ENCODE measurements at places on chromosomes 2 and 18.

- no peak for DNase-seq
Measured at GRCh38 chr2:176157499-176158185, 535 bp downstream of the HOXD3 start.

- no peak for DNase-seq
Measured at GRCh38 chr2:184053326-184053725, 545.0 kb upstream of the ZNF804A start.

- DNase-seq, result no peak
Measured at GRCh38 chr2:164084066-164084465, 348.3 kb upstream of the FIGN start.

GRCh38 chr2:147025646-147026585 is 818.9 kb upstream of the ACVR2A start:
- no peak for DNase-seq

GRCh38 chr2:57880446-57880845 is 166.2 kb upstream of the VRK2 start:
- DNase-seq, result no peak

- DNase-seq, result no peak
Measured at GRCh38 chr2:172361840-172362239, 65.5 kb upstream of the ITGA6 start.

DNA sequence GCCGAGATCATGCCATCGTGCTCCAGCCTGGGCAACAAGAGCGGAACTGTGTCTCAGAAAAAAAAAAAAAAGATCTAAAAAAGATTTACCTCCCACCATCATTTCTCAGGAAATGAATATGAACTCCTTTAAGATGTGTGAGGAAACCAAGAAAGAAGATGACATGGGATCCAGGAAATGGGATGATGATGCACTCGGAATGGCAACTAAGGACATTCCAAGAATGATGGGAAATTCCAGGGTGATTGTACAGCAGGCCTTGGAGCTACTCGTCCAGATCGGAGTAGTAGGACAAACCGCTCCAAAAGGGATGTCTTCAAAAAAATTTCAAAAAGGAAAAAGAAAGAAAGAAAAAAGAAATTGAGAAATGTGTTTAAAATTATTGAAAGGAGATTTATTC is 84.9 kb upstream of the PMAIP1 start:
- peak; percentile 95 for DNase-seq

GRCh38 chr2:202084265-202084664 is 11.2 kb downstream of the KIAA2012 start:
- DNase-seq, result no peak

GRCh38 chr18:40208958-40209357 is 1746.1 kb upstream of the PIK3C3 start:
- DNase-seq, result no peak

DNA sequence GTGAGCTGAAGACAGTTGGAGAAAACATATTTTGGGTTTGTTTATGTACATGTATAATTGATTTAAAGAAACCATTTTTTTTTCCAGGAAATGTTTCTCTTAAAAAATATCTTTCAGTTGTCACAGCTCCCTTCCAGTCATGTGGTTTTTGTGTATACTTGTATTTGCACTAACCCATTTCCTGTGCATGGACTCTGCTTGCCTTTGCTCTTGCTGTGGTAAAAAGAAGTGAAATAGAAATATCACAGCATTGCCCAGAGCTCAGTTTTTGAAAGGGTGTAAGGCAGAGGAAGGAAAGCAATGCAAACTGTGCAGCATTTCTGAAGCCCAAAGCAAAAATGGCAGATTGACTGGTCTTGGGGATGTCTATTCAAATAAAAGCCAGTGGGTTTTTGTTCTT is 10.4 kb upstream of the DOCK10 start:
- DNase-seq, result no peak

DNA sequence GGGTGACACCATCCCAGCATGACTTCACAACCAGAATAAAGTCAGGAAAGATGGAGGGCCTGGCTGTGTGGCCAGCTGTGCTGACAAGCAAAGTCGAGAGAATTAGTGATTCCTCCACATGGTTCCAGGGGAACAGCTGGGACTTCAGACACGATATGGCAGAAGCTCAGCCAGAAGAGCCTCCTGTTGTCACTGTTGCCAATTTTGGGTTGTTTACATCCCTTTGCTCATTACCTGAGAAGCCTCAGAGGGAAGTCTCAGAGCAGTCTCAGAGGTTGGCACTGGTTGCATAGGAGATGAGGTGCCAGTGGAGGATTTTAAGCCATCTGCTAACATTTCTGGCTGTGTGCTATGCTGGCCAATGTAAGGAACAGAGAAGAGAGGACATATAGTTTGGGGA is 16.0 kb downstream of the LINC00305 start:
- no peak for DNase-seq

DNA sequence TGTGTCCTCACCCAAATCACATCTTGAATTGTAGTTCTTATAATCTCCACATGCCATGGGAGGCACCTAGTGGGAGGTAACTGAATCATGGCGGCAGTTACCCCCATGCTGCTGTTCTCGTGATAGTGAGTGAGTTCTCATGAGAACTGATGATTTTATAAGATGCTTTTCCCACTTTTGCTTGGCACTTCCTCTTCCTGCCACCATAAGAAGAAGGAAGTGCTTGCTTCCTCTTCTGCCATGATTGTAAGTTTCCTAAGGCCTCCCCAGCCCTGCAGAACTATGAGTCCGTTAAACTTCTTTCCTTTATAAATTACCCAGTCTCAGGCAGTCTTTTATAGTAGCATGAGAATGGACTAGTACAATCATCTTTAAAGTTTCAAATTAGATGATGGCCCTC is 902.4 kb upstream of the PIK3C3 start:
- no peak for DNase-seq

GRCh38 chr2:174925046-174925784 is 80.0 kb downstream of the CHN1 start:
- DNase-seq, result no peak

GRCh38 chr2:42843611-42844010 is 51.2 kb upstream of the HAAO start:
- no peak for DNase-seq

GRCh38 chr18:13221869-13222855 is 3.6 kb downstream of the LDLRAD4 start:
- no peak for DNase-seq

- DNase-seq, result no peak
Measured at GRCh38 chr2:216596236-216596979, 36.8 kb upstream of the IGFBP2 start.

DNA sequence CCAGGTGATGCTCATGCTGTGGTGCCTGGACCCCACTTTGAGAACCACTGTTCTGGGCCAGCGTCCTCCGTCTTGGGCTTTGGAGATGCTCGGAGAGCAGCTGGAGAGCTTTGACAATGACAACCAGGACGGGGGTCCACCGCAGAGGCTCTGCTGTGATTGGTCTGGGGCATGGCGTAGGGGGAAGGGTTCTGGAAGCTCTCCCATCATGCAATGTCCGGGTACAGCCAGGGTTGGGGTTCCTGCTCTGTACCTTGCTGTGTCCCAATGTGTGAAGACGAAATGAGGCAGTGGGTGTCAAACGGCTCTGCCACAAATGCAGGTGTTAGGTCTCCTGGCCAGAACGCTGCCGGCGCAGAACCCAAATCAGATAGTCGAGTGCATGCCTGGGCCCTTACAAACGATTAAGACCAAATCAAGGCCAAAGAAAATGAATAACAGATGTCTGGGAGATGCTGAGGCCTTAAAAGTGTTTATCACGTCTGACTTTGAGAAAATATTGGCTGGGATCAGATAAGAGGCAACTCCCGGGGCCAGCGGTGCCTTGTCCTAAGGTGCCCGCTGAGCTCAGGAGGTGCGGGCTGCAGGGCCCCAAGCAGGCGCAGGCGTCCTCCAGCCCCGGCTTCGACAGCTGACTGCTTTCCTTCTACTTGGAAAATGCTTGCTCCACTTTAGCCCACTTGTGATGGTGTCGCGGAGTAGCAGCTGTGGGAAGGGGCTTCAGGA is 117.2 kb downstream of the VAPA start:
- DNase-seq, result no peak

DNA sequence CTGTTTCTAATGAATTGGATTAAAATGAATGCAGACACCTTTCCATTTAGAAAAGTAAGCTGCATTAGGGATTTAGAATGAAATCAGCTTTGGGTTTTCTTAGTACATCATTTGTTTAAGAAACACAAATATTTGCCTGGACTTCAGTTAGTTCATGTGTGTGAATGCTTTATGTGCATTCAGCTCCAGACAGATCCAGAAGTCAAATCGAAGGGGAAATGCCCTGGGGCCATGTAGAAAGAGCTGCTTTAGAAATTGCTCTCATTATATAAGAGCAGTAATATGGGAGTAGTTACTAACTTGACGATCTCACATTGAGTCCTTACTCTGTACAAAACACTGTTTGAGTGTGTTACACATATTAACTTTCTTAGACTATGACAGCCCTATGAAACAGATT is 88.0 kb upstream of the TTC39C start:
- no peak for DNase-seq

DNA sequence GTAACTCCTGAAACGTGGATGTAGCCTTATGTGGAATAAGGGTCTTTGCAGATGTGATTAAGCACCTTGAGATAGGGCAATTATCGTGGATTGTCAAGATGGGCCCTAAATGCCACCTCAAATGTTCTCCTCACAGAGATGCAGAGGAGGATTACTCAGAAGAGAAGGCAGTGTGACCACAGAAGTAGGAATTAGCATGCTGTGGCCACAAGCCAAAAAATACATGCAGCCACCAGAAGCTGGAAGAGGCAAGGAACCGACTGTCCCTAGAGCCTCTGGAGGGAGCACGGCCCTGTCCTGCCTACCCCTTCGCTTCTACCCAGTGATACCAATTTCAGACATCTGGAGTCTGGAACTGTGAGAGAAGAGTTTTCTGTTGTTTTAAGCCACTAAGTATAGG is 47.3 kb upstream of the MGAT5 start:
- peak; percentile 35 for DNase-seq

- DNase-seq, result no peak
Measured at GRCh38 chr18:43664487-43665008, 387.3 kb upstream of the SYT4 start.

- DNase-seq, result peak; percentile 45
Measured at GRCh38 chr2:43484323-43484930, 111.4 kb downstream of the THADA start.

GRCh38 chr2:176484838-176485237 is 215.6 kb downstream of the MTX2 start:
- no peak for DNase-seq

DNA sequence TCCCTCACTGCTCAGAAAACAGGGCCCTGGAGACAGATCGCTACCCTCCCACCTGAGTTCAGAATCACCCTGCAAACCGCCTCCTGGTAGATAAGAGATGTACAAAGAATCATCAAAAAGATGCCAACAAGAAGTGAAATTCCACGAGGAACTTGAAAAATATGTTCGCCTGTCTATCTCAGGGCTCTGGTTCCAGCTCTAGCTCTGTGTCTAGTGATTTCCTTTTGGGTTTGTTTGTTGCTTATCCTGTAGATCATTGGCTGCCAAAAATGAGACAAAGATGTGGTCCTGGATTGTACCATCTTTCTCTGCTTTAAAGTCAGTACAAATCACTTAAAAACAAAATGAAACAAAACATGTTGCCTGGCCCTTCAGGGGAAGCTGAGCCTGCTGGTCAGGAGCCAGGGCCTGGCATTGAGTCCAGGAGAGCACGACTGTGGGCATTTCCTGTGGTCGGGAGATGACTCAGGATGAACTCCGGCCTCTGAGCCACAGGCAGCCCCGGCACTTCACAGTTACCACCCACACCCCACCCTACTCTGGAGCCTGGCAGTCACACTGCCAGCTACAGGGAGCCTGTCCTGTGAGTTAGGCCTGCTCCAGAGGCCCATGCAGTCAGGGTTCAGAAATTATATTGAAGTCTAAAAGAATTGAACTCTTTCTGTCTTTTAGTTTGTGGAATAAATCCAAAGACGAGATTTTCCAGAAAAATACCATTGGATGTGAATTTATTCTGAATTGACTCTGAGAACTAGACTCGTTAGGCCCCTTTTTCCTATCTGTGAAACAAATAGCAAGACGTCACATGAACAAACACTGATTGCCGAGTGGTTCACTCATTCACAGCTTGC is 8.0 kb upstream of the ITGB6 start:
- peak; percentile 98 for DNase-seq

DNA sequence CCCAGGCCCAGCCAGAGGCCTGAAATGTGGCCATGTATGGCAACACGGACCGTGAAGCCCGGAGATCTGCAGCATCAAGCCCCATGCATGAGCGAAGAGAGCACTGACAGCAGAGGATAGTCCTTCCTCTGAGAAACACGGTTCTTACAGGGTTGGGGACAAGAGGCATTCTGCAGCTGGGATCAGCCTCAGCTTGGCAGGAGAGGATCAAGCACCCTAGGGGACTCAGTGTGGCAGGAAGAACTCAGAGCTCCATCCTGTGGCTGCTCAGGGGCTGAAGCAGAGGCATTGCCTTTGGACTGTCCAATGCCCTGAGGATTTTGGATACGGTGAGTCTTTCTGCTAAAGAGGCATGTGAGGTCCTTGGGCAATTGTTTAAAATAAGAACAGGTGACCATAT is 368.7 kb downstream of the ZNF516 start:
- no peak for DNase-seq

DNA sequence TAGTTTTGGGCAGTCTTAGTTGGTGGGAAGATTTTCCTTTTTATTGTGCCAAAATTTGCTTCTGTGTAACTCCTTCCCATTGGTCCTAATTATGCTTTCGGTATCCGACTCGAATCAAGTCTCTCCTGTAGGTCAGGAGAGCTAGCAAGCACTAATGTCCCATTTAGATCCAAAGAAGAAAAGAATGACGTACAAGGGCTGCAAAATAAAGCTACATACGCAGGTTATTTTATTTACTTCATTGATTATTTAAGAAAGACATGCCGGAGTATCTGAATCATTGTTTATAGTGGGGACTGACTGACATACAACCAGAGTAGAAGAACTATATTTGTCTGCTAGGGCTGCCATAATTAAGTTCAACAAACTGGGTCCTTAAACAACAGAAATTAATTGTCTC is 648.5 kb downstream of the CPS1 start:
- DNase-seq, result no peak

- DNase-seq, result peak; percentile 83
Measured at GRCh38 chr2:41194230-41194629, 742.3 kb upstream of the SLC8A1 start.

GRCh38 chr2:202765436-202765835 is 106.1 kb downstream of the ICA1L start:
- DNase-seq, result no peak

- DNase-seq, result no peak
Measured at GRCh38 chr2:182144041-182144775, 158.6 kb downstream of the PPP1R1C start.

- DNase-seq, result no peak
Measured at GRCh38 chr2:33518929-33519328, 42.5 kb downstream of the RASGRP3 start.

- no peak for DNase-seq
Measured at GRCh38 chr2:238009563-238009962, 42.7 kb downstream of the UBE2F start.

GRCh38 chr2:206084439-206084869 is 1.5 kb downstream of the INO80D start:
- peak; percentile 66 for DNase-seq

GRCh38 chr2:159620796-159621195 is 4.4 kb upstream of the BAZ2B start:
- no peak for DNase-seq

Data from RCC 7860 (cell line).